Stimulated activated naive CD8-positive, alpha-beta T cell treated with anti-CD3 and anti-CD28 coated beads, Interleukin-15, amount 100 ng/mL, for 72 hours (primary cell): ENCODE measurements at places on chromosomes 5 and 9.

- no peak for DNase-seq
These were observed 34.9 kb downstream of the SEMA4D start for GRCh38 chr9:89462817-89463683.

DNA sequence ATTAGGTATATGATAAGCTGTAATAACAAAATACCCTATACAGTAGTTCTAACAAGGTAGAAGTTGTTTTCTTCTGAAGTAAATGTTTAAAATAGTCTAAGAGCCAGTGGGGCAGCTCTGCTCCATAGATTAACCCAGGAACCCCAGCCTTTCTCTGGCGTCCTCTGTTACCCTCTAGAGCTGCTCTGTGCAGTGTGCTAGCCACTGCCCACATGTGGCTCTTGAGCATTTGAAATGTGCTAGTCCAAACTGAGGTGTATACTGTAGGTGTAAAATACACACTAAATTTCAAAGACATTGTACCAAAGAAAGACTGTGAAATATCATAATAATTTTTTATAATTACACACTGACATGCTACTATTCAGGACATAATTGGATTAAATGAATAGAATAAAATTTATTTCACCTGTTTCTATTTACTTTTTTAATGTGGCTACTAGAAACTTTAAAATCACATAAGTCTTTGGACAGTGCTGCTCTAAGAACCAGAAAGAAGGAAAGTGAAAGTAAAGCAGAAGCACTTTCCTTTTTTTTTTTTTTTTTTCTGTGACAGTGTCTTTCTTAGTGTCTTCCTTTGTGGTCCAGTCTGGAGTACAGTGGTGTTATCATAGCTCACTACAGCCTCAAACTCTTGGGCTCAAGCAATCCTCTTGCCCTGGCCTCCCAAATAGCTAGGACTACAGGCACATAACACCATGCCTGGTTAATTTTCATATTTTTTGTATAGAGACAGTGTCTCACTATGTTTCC, 39.3 kb downstream of the RAI14 start:
- no peak for DNase-seq

DNA sequence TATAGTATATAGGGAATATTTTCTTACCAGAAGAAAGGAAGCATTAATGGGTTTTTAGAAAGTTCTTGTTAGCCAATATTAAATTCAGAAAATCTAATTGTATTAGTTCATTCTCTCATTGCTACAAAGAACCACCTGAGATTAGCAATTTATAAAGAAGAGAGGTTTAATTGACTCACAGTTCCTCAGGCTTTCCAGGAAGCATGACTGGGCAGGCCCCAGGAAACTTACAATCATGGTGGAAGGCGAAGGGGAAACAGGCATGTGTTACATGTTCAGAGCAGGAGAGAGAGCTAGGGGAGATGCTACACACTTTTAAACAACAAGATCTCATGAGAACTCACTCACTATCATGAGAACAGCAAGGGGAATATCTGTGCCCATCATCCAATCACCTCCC, 304.0 kb upstream of the CDH12 start:
- no peak for DNase-seq

- DNase-seq: no peak
These were observed 72.5 kb downstream of the STK10 start for GRCh38 chr5:172115541-172115982.

- no peak for DNase-seq
These were observed 161.4 kb downstream of the GIN1 start for GRCh38 chr5:102958481-102959011.
